Bone marrow (tissue), 2 donors: ENCODE measurements at places on chromosomes 5 and 9.

DNA sequence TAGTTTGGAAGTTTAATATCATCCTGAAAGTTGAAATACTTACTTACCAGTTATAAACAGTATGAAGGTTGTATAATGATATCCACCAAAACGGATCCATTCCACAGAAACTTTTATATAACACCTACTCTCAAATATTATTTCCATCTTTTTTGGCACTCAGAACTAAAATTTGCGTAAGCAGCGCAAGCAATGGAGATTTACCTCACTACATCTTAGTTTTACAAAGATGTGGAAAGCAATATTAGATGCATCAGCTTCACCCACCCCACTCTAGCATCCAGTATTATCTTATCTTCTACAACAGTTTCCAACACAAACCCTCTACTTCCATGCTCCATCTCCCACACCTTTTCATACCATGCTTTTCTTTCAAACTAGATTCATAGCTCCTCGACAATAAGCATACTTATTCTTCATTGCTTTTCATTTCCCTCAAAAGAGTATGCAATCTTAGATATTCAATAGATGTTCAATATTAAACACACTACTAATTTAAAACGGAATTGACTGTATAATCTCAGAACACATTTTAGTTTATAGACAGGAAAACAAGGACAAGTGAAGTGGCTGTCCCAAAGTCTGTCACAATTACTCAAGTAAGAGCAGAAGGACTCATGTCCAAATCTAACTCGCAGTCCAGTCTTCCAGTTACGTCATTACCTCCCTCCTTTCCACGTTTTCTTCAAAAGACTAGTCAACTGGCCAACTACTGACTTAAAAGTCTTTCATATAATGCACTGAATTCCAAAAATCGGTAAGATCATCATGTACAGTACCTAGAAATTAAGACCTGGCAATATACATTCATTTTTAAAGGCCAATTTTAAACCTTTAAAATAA, 2.2 kb downstream of the PPP2CA start:
- no peak for DNase-seq

GRCh38 chr5:106661866-106662265, 1008.9 kb downstream of the EFNA5 start:
- DNase-seq = no peak

DNA sequence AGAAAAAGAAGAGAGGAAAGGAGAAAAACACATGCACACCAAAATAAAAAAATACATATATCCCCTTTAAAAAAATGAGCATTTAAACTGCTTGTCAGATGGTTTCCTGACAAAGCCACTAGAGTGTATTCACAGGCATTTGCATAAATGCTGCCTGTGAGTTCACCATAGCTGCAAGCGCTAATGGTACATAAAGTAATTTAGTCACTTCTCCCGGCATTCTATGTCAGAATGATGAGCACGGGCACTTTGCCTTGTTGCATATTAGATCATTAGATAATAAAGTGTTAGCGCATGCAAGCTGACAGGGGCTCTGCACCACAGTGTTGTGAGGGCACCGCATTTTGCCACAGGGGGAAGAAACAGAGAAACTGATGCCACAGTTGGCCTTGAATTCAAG, 280.6 kb downstream of the EBF1 start:
- peak; percentile 25 for DNase-seq

DNA sequence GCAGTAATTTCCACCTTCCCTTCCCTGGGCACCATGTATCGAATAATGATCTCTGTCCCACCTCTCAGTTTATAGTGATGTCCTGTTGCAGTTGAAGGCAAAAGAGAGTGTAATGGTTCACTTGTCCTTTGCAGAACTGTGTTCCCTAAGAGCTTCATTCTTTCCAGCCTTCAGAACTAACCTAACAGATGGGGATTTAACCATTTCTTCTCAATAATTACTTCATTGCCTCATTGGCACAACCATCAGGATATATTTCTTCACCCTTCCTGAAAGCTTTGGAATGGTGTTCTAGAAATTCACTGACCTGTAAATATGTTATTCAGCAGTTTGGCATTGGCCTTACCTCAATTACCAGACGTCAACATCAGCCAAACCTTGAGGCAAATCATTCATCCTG, 83.9 kb upstream of the PRRC1 start:
- no peak for DNase-seq

- no peak for DNase-seq
Observed at GRCh38 chr9:84206801-84207370, 133.7 kb downstream of the SLC28A3 start.

DNA sequence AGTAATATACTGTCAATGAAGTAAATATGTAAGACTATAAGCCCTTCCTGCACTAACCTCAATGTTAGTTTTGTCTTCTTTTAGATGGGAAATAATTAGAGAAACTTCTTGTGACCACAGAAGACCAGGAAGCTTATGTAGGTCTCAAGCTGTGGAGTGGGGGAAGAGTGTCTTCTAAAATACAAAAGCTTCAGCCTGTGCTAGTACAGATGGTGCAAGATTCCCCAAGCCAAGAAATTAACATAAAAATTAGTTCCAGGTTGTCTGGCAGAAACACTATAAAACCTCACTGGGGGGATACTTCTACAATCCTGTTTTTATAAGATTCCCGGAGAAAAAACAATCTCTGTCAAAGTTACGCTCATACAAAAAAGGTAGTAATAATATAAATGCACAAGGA, 103.6 kb downstream of the FNBP1 start:
- DNase-seq = no peak
